ENCODE measurements at places on chromosomes 11 and 22.

DNA sequence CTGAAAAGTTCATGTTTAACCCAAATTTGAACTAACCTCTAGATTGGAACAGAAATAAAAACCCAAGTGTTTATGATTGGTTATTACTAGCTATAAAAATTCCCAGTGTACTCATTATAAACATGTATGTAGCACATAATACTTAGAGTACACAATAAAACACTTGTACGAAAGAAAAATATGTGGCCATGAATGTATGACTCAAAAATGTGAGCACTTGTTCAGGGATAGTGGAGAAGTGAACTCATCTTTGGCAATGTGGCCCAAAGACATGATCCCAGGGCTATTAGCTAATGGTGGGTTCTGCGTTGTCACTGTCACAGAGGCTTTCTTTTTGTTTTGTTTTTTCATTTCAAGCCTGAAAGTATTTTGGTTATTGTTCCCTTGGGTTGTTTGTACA, 72.0 kb downstream of the PPFIBP2 start:
- DNase-seq = no peak

DNA sequence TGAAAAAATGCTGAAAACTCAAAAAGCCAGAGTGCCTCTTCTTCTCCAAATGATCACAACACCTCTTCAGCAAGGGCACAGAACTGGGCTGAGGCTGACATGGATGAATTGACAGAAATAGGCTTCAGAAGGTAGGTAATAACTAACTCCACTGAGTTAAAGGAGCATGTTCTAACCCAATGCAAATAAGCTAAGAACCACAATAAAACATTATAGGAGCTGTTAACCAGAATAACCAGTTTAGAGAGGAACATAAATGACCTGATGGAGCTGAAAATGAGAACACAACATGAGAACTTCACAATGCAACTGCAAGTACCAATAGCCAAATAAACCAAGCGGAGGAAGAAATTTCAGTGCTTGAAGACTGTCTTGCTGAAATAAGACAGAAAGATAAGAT, 9.2 kb downstream of the OR56B4 start:
- no peak for DNase-seq

DNA sequence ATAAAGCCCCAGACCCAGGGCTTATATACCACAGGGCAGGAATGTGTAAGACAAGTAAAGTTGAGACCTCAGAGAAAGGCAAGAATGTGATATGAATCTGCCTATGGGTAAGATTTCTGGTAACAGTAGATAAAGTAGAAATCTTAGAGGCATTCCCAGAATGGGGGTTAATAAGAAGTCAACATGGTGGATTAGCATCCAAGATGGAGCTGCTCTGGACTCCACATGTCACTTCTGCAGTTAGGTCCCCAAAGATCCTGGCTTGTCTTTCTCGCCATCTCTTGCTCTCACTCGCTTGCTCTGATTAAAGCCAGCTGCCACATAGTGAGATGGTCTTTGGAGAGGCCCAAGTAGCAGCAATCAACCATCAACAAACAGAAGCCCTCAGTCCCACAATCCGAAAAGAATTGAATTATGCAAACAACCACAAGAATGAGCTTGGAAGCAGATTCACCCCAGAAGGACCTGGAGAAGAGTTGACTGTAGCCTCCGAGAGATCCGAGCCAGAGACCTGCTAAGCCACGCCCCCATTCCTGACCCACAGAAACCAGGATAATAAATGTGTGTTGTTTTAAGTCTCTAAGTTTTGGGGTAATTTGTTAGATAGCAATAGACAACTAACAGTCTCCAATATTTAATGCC, 5.4 kb upstream of the C11orf86 start:
- DNase-seq = no peak

DNA sequence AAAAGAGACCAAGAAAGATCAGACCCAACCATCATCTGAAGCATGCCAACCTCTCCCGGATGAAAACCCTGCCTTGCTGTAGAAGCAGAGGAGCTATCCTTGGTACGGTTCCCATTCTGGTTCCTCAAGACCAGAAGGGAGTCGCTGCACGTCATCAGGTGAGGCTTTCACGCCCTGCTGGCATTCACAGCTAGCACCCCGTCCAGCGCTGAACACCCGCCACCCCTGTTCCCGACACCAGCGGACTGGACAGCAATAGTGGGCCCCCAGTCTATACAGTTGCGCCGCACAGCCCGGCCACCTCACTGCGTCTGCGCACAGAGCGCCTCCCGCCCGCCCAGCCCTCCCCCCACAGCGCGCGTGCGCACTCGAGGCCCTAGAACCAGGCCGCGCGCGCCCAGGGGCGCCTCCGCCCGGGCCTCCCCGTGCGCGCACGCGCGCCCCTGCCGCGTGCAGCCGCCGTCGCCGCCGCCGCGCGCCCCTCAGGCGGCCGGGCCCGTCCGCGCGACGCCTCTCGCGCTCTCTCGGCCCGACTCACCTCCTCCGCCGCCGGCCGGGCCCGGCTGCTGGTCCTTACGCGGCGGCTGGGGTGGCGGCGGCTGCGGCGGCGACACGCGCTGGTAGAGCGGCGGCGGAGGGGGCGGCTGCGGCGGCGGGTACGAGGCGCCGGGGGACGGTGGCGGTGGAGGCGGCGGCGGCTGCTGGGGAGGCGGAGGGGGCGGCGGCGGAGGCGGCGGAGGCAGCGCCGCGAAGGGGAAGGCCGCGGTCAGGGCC, 706 bp downstream of the SF1 start:
- DNase-seq = peak; percentile 94

GRCh38 chr11:40186437-40187263, 1272.8 kb downstream of the LRRC4C start:
- peak; percentile 9 for DNase-seq

- DNase-seq = no peak
Measured at GRCh38 chr22:39282645-39283321, 36.6 kb downstream of the RPL3 start.

- DNase-seq = no peak
Measured at GRCh38 chr11:93219440-93219839, 21.6 kb upstream of the SLC36A4 start.

- DNase-seq = no peak
Measured at GRCh38 chr11:11313426-11313825, 39.6 kb downstream of the CSNK2A3 start.

DNA sequence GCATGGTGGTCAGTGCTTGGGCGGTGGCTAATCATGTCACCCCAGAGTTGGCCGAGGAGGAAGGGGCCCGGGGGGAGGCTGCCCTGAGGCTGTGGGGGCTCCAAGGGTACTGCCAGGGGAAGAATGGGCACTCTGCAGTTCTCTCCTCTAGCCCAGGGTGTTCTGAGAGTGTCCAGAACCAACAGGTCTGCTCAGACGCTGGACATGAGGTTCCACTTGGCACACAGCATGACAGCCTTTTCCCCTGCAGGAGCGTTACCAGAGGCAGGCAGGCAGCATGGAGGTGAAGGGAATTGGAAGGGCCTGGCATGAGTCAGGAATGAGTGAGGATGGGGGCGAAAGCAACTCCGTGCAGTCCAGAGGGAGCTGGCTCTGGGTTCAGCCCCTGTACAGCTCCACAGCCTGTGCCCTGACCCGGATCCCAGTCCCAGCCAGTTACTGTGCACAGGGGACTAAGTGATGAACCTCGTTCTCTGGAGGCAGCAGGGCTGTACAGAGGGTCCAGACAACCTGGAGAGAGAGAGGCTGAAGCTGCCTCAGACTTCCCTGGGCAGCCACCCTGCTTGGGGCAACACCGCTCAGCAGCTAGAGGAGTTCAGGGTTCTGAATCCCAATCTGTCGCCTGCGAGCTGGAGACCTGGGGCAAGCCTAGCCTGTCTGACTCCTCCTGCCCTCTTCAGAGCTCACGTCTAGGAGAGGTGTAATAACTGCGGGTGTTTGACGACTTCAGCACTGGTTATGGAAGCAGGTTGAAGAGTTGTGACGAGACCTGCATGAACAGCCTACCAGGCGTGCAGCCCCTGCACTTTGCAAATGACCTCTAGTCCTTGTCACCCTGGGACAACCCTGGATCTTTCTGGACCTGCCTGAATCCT, 14.7 kb upstream of the TUB start:
- DNase-seq = no peak

GRCh38 chr11:69983897-69984438, 94.1 kb upstream of the ANO1 start:
- DNase-seq = no peak

GRCh38 chr11:46444305-46444704, 52.7 kb upstream of the CHRM4 start:
- DNase-seq = no peak

DNA sequence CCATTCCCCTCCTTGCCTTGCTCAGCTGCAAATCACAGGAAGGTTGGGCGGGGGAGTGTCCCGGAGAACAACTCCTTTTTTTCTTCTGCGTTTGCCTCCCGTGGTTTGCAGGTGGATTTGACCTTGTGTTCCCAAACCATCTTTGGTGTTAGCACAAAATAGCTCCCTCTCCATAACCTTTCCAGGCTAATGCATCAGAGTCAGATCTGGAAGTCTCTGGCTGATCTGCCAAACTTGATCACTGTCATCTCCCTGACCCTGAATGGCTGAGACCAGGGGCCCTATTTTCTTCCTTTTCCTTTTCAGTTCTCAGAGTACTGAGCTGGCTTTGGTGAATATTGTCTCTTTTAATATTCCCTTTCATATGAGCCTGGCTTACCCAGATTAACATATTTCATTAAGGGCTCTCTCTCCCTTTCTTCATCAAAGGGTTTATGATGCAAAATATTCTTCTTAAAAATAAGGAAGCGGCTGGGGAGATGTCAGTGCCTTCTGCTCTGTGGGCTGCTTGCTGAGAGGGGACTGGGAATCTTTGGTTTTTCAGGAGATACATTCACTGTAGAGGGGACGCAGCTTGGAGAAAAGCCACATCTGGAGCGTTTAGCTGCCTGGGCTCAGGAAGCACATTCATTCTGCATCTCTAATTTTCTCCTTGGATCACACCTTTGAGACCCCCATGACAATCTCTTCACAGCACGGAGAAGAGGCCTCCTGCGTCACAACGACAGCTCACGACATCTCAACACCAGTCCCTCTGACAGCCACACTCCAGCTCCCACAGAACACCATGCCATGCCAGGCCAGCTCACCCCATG, 148.3 kb downstream of the CEP164 start:
- DNase-seq = no peak

DNA sequence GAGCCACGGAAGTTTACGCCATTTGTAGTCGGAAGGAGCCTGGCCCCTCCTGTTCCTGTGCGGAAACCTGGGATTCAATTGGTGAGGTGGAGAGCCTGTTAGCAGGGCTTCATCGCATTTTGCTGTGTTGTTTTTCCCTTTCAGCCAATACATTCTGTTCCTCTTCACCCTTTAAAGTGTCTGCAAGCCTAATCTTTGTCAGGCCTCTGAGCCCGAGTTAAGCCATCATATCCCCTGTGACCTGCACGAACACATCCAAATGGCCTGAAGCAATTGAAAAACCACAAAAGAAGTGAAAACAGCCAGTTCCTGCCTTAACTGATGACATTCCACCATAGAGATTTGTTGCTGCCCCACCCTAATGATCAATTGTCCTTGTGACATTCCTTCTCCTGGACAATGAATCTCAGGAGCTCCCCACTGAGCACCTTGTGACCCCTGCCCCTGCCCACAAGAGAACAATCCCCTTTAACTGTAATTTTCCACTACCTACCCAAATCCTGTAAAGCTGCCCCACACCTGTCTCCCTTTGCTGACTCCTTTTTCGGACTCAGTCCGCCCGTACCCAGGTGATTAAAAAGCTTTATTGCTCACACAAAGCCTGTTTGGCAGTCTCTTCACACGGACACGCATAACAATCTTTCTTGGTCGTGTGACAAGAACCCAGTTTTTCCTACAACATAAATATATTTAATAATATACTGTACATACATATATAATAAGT, 37.1 kb upstream of the MMP12 start:
- peak; percentile 51 for DNase-seq

DNA sequence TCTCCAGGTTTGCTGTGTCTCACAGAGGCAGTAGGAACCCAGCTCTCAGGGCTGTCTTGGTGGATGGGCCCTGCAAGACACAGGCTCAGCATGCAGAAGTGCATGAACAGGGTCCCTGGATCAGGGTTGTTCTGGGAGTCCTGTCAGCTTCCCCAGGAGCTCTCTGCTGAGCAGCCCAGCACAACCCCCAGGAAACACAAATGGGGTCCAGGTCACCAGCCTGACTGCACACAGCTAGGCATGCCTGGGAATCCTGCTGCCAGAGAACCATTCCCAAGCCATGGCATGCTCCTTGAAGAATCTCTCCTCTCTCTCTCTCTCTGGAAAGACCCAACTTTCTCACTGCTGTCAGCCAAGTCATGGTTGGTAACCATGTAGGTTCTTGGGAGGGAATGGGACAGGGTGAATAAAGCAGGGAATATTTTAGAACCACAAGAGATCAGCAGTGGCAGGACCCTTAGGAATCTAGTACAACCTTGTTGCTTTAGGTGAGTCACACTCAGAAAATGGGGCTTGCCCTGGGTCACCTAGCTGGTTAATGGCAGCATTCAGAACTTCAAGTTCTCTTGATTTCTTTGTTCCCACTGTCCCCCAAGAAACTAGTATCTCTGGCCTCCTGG, 21.4 kb downstream of the TUB start:
- DNase-seq = no peak

- DNase-seq = no peak
Measured at GRCh38 chr22:36790648-36791047, 14.7 kb upstream of the IFT27 start.

GRCh38 chr11:44573333-44573732, 7.9 kb downstream of the CD82 start:
- DNase-seq = no peak

- no peak for DNase-seq
Measured at GRCh38 chr11:69560141-69560790, 78.8 kb downstream of the LINC01488 start.

DNA sequence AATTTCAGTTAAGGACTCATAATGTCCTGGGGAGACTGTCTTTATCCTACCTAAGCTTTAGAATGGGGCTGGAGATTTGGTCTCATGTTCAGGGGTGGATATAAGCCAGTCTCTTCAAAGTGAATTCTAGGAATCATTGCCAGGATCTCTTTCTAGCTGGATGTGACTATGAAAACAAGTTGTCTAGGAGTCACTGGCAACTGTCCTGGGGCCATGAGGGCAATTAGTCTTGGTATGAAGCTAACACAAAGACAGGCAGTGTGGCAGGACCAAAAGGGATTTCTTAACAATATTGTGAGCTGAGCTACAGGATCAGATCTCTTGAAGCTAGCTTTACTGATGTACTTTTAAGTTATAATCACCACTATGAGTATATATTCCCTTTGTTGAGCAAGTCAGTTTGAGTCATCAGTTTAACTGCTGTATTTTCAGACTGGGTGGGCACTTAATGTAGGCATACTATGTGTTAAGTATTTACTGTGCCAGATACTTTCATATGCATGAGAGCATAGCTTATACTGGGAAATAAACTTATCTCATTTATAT, 390.0 kb upstream of the CCDC90B start:
- no peak for DNase-seq

DNA sequence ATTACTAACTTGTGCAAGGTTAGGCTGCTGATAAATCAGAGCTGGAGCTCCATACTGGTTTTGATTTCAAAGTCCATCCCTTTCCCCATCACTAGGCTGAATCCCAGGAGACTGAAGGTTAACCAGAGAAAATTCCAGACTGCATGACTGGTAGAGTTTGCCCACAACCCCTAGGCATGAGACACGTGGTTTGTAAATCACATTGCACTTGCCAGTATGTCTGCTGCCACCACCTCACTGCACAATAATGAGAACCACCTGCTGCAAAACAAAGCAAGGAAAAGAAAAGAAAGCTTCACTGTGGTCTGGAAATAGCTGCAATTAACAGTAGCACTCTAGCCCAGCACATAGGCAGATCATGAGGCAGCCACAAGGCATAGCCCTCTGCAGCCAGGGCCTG, 67.6 kb upstream of the NTM start:
- DNase-seq = no peak

- DNase-seq = no peak
Measured at GRCh38 chr11:88151709-88152265, 23.5 kb downstream of the RAB38 start.

Measured in neural progenitor cell (in vitro differentiated cells).